ENCODE measurements at places on chromosomes 11 and 22.

GRCh38 chr11:61911128-61911700 is 6.2 kb downstream of the RAB3IL1 start:
- DNase-seq = no peak

GRCh38 chr11:63573881-63574855 is 11.0 kb upstream of the PLAAT2 start:
- DNase-seq = peak; percentile 76

GRCh38 chr11:106507645-106508306 is 430.3 kb downstream of the AASDHPPT start:
- DNase-seq = no peak

DNA sequence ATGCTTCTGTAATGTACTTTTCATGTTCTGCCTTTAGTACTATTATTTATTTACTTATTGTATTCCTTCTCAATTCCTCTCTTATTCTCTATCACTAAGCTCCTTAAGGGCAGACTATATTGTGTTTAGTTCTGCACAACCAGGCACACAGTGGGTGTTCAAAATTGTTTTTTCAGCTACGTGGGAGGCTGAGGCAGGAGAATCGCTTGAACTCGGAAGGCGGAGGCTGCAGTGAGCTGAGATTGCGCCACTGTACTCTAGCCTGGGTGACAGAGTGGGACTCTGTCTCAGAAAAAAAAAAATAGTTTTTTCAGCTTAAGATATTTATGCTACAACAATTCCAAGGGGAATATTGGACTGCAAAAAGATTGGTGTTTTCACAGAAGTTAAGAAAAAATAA is 17.4 kb upstream of the DDX17 start:
- no peak for DNase-seq

DNA sequence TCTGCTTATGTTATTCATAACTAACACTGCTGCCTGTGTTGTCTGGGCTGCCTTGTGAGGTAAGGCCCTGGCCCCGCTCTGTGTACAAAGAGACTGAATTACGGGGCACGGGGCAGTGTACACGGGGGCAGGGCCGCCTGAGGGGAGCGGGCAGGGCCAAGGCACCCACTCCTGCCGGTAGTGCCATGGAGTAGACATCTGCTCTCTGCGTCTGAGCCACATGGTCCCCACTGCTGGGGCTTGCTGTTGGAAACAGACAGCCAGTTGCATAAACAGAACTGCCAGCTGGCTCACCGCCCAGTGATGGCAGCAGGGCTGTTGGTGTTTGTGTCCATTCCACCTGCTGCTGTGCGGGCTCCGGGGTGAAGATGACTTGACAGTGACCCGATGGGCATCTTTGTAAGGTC is 19.8 kb downstream of the FAM118A start:
- no peak for DNase-seq

DNA sequence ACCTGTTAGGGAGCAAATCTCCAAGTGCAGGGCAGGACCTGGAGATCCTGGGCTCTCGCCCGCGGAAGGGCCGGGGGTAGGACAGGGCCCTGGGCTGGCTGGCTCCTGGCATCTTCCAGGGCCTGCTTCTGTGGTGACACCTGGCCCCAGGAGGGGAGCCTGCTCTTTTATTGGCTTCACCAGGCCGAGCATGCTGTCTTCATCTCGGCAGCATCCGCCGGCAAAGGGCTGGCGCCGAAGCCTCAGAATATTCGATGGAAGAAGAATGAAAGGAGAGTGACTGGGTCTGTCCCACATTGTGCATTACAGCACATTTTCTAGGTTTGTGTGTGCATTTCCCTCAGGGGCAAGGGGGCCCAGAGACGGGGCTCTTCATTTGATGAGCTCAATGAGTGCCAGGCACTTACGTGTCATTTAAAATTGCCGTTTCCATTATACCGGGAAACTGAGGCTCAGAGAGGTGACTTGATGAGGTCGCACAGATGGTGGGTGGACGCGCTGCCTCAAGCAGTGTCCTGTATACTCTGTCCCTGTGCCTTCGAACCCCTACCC is 70.0 kb downstream of the RBX1 start:
- DNase-seq = no peak

DNA sequence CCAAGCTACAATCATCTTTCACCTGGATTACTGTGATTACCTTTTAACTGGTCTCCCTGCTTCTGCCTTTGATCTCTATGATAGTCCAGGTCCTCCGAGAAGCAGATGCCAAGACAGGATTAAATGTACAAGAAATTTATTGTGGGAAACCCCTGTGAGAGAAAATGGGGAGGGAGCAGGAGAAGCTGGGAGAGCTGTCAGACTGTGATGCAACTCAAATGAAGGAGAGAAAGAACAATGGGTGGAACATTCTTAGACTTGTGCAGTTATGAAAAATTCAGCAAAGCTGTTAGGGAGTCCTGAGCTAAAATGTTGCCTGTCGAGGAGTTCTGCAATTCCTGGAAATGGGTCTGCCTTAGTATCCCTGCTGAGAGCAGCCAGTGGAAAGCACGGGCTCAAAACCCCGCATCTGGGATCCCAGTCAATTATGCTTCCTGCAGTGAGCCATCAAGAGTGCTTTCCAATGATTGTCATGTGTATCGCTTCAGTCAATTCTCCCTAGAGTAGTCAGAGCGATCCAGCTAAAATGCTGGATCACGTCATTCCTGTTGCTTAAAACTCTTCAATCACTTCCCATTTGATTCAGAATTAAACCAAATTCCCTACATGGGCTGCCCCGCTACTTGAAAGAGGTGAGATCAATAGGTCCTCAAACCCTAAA is 16.5 kb upstream of the CSTF3 start:
- DNase-seq = no peak

GRCh38 chr11:44066732-44067141 is 667 bp downstream of the ACCS start:
- peak; percentile 83 for DNase-seq
